EL (cell line): ENCODE measurements at places on chromosomes 13 and 19.

GRCh38 chr19:12788682-12789097, 2.6 kb upstream of the JUNB start:
- DNase-seq = peak; percentile 77

GRCh38 chr13:48977973-48978372, 2.3 kb downstream of the FNDC3A start:
- DNase-seq = peak; percentile 70

DNA sequence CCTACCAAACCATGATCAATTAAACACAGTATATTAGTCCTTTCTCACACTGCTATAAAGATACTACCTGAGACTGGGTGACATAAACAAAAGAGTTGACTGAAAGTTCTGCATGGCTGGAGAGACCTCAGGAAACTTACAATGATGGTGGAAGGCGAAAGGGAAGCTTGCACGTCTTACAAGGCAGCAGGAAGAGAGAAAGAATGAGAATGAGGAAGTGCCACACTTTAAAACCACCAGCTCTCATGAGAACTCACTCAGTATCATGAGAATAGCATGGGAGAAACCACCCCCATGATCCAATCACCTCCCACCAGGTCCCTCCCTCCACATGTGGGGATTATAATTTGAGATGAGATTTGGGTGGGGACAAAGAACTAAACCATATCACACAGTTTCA, 324.9 kb upstream of the ZNF507 start:
- no peak for DNase-seq

DNA sequence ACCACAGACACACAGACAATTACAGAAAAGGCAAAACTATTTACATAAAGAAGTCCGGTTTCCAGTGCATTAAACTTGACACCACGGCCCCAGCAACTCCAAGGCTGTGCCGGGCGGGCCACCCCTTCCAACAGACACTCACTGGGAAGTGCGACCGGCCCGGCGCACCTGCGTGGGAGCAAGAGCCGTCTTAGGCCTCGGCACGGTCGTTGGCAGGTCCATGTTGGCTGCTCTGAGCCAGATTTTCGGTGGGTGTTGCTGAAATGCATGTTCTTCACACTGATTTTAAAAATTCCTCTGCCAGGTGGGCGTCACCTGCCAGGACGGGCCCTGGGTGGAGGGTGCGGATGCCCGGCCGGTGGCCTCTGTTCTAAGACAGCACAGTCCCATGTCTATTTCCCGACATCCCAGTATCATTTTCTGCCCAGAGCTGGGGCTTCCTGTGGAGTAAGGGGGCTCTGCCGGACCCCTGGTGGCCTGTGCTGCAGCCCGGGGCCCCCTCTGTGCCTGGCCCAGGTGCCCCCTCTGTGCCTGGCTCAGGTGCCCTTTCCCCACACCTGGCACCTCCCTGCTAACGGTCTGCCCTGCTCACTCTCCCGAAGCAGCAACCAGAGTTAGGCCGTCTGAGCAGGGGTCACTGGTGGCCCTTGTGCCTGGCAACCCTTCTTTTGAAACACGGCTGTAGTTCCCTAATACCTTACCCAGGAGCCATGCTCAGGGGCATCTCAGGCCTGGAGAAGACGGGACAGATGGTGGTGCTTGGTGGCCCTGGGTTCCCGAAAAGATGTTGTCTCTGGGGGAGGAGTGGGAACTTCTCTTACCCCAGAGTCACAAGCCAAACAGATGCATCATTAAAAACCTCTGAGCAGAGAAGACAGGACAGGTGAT, 9.2 kb downstream of the TMEM255B start:
- DNase-seq = no peak
